ENCODE measurements at places on chromosomes 16 and 17. TPM values are rescaled to one million over a fixed set of nuclear protein-coding genes. Genes with fewer than 3 reads are reported as not detected.
A peak's percentile ranks its signal among the peaks of the same experiment; 100 is the strongest.

DNA sequence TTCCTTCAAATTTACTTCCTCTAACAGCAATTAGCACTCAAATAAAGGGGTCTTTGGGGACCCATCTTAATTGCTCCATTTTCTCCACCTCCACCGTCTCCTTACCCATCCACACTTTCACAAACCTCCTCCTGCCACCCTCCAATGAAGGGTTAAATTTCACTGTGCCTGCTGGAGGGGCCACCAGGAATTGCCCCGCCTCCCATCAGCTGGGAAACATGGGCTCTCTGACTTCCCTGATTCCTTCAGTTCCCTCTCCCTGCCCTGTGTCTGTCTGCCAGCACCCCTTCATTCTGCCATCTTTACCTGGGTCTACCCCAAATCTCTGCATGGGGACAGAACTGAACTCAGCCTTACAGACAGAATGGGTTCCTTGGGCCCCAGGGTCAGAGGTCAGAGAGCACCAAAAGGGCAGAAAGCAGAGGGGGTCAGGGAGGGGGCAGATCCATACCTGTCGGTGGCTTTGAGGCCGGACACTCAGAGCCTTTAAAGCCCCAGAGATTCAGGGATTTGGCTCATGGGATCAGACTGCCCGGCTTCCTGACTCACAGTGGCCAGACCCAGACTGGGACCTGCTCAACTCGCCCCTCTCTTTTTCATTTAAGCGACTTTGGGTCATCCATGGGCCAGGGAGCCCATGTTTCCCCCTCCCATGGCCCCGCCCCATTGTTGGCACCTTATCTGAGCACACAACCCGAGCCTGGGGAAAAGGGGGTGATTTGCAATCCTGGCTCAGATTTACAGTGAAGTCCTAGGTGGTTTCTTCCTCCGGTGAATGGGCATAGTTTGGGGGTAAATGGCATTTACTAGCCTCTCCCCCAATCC is 17.6 kb upstream of the SP2 start:
- H3K27me3 ChIP-seq: no peaks in the 10 kb centered on the region
- no peak overlapping the region for H3K27ac ChIP-seq
- H3K4me1 ChIP-seq: peaks cover 14% of the 10 kb centered on the region
- no peaks in the 10 kb centered on the region for H3K36me3 ChIP-seq
- DNase-seq: no peak

GRCh38 chr16:89121691-89122321 is 28.2 kb downstream of the ACSF3 start:
- no peak overlapping the region for H3K4me3 ChIP-seq
- H3K4me1 ChIP-seq: peaks cover 4% of the 10 kb centered on the region
- DNase-seq: no peak
- H3K27me3 ChIP-seq: no peaks in the 10 kb centered on the region
- no peak overlapping the region for H3K27ac ChIP-seq
- peaks cover 13% of the 10 kb centered on the region for H3K36me3 ChIP-seq

GRCh38 chr16:20774703-20775362 is 11.0 kb downstream of the ACSM3 start:
- no peaks in the 10 kb centered on the region for H3K36me3 ChIP-seq
- no peak overlapping the region for H3K27ac ChIP-seq
- no peaks in the 10 kb centered on the region for H3K4me1 ChIP-seq
- H3K27me3 ChIP-seq: no peaks in the 10 kb centered on the region

DNA sequence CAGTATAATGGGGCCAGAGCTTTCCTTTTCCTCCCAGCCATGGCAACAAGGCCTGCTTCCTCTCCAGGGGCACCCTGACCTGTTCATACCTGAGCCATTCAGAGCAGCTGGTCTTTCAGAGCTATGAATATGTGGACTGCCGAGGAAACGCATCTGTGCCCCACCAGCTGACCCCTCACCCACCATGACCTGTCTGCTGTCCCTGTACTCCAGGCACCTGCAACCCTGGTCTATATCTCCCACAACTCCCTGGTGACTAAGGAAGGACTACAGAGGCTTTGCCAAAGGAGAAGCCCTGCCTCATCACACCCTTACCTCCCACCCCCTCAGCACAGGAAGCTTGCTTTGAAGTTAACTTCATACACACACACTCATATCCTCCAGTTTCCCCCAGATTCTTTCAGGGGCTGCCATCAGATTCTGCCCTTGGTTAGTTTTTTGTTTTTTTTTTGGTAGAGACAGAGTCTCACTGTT is 6.0 kb downstream of the TMEM106A start:
- H3K27me3 ChIP-seq: no peaks in the 10 kb centered on the region
- H3K4me1 ChIP-seq: peaks cover 8% of the 10 kb centered on the region
- no peak overlapping the region for H3K27ac ChIP-seq
- peak; percentile 6 for DNase-seq
- no peak overlapping the region for H3K4me3 ChIP-seq
- no peaks in the 10 kb centered on the region for H3K36me3 ChIP-seq

DNA sequence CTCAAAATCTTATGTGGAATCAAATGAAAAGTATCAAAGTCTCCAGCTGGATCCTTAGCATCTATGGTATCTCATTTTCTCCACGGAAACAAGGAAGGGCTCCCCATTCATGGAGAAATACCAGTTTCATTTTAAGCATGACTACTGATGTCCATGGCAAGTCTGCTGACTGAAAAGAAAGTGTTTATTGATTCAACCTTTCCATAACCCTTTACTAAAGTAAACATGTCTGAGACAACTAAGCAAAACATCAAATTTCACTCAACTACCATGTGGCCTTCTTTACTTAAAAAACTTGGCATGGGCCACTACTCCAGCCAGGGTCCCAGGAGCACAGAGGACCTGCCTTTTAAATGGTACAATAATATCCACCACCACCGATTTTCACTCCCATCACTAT is 928.0 kb upstream of the SOX9 start:
- H3K36me3 ChIP-seq: no peaks in the 10 kb centered on the region
- H3K4me1 ChIP-seq: no peaks in the 10 kb centered on the region
- no peak for DNase-seq
- no peaks in the 10 kb centered on the region for H3K27me3 ChIP-seq
- no peak overlapping the region for H3K4me3 ChIP-seq
- no peak overlapping the region for H3K27ac ChIP-seq

- DNase-seq: no peak
- H3K27me3 ChIP-seq: no peaks in the 10 kb centered on the region
- no peak overlapping the region for H3K27ac ChIP-seq
- no peak overlapping the region for H3K4me3 ChIP-seq
- no peaks in the 10 kb centered on the region for H3K36me3 ChIP-seq
- H3K4me1 ChIP-seq: no peaks in the 10 kb centered on the region
Measured at GRCh38 chr16:86088816-86089215, 189.9 kb downstream of the IRF8 start.

GRCh38 chr16:74296104-74296431 is 546 bp upstream of the PSMD7 start:
- DNase-seq: no peak
- H3K27ac ChIP-seq: peak overlapping the region; percentile 77
- peaks cover 32% of the 10 kb centered on the region for H3K36me3 ChIP-seq
- no peaks in the 10 kb centered on the region for H3K27me3 ChIP-seq
- H3K4me1 ChIP-seq: peaks cover 31% of the 10 kb centered on the region

DNA sequence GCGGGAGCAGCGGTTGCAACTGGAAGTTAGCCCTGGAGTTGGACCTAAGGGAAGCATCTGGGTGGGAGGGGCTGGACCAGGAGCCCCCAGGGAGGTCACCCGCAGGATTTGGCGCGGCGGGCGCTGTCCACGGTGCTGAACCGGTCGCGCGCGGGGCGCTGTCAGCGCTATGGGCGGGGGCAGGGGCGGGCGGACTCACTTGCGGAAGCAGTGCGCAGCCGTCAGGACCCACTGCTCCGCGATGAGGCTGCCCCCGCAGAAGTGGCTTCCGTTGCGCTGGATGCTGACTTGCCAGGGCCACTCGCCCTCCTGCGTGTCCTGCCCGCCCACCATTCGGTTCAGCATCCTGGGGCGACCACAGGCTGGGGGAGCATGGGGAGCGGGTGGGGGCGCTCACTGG is 4.5 kb downstream of the PRSS27 start:
- peak; percentile 88 for DNase-seq
- H3K36me3 ChIP-seq: no peaks in the 10 kb centered on the region
- H3K4me1 ChIP-seq: peaks cover 16% of the 10 kb centered on the region

Gene KRT25
- total RNA-seq: not detected

Gene CIBAR2
- not detected for total RNA-seq

Gene TBC1D3K
- total RNA-seq: not detected

Gene MRC2
- 2.3 TPM for total RNA-seq

Gene TAF15
- 90.7 TPM for total RNA-seq

Gene KRTAP17-1
- 1.6 TPM for total RNA-seq
